Stimulated activated CD4-positive, alpha-beta T cell treated with anti-CD3 and anti-CD28 coated beads, Interleukin-15, amount 100 ng/mL, for 1 hour (primary cell): ENCODE measurements at places on chromosomes 12 and 14.

GRCh38 chr12:92369056-92369455 lies 223.4 kb upstream of the BTG1 start:
- no peak for DNase-seq

DNA sequence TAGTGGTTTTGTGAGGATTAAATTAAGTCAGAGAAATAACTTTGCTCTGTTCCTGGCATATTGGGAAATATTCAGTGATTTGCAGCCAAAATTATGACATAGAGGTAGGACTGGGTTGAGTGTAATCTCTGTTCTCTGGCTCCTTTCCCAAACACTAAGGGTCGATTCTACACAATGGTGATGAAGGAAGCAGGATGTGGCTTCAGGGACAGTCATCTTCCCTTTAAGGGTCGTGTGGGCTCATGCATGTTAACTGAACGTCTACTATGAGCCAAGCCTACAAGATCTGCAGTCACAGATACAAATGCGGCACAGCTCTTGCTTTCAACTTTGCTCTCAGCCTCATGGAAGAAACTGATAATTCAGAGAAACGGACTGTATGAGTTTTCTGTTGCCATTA lies 381.6 kb downstream of the VRK1 start:
- no peak for DNase-seq

DNA sequence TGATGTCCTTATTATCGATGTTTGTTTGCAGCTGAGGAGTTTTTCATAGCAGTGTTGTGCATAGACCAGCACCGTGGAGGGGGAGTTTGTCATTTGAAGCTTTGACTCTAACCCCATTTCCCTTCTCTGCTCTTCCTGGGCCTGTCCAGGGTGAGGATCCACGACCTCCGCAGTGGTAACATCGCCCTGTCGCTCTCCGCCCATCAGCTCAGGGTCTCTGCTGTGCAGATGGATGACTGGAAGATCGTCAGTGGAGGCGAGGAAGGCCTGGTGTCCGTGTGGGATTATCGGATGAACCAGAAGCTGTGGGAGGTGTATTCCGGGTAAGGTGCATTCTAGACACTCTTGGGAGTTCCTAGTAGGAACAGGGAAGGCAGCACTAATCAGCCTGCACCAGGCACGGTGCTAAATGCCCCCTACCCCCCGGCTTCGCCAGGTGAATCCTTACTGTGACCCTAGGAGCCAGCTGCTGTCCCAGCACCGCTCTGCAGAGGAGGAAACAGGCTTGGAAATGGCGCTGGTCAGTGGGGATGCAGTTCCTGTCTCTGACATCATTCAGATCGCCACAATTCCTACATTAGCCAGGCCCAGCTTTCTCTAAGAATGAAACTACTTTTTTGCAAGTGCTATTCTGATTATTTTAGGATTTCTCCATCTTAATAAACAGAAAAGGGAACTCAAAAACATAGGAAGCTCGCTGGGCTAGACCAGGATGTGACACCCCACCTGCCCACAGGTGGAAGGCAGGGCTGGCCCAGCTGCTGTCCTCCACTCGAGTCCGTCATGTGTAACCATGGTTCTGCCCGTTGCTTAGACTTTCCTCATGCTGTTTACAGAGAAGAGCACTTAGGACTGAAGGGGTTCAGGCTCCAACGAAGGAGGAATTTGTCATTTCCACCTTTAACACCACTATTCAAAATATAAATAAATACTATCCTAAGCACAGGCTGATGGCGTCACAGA lies 74.9 kb downstream of the TESC start:
- DNase-seq, result no peak

DNA sequence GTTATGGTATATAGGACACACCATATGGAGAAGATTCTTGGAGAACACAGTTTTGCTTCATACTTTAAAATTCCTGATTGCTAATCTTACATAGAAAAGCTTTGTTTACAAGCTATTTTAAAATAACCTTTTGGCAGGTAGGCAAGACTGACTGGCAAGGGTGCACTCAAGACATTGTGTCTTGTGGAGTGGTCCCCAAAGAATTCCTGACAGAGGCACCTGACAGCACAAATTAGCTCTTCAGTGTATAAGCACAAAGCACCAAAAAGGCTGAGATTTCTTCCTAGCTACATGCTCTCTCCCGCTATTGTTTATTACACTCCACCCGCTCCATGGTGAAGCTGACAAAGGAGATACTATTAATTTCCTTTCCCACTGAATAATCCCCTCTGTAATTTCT lies 139.4 kb downstream of the MON2 start:
- DNase-seq, result no peak

DNA sequence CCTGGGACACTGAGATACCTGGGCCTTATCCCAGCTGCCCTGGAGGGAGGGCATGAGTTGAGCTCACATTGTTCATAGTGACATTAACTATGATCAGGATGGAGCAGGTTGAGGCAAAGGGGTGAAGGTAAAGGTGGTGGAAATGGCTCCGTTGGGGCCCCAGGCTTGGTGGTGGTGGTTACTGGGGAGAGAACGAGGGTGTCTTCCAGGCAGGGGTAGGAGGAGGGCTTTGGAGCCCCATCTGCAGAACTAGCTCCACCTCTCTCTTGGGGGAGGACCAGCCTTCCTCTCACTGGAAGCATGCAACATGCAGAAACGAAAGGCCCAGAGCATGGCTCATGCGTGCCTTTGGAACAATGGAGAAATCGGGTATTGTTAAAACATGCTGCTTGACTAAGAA lies 217.0 kb downstream of the SLC41A2 start:
- no peak for DNase-seq

GRCh38 chr12:125220404-125221273 lies 155.4 kb downstream of the AACS start:
- no peak for DNase-seq

- DNase-seq, result no peak
Observed at GRCh38 chr12:126163984-126164383, 1098.7 kb downstream of the AACS start.

- DNase-seq, result peak; percentile 45
Observed at GRCh38 chr14:101961011-101961721, 3.2 kb upstream of the DYNC1H1 start.

DNA sequence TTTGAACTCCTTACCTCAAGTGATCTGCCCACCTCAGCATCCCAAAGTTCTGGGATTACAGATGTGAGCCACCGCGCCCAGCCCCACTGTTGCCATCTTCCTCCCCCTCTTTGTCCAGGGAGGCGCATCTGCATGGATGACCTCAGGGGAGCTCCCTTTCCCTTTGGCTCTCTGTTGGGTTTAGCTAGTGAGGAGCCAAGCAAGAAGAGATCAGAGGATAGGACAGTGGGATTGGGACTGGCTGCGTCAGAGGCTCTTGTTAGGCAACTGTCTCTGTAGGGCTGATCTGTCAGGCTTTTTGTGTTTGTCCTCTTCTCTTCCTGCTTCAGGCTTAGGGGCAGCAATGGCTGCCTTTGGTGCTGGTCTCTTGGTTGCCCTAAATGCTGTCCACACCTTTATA lies 8.5 kb upstream of the IFT81 start:
- no peak for DNase-seq

- DNase-seq, result no peak
Observed at GRCh38 chr12:57759360-57759980, 4.6 kb downstream of the MARCHF9 start.

- no peak for DNase-seq
Observed at GRCh38 chr12:122137681-122138080, 36.3 kb downstream of the IL31 start.

DNA sequence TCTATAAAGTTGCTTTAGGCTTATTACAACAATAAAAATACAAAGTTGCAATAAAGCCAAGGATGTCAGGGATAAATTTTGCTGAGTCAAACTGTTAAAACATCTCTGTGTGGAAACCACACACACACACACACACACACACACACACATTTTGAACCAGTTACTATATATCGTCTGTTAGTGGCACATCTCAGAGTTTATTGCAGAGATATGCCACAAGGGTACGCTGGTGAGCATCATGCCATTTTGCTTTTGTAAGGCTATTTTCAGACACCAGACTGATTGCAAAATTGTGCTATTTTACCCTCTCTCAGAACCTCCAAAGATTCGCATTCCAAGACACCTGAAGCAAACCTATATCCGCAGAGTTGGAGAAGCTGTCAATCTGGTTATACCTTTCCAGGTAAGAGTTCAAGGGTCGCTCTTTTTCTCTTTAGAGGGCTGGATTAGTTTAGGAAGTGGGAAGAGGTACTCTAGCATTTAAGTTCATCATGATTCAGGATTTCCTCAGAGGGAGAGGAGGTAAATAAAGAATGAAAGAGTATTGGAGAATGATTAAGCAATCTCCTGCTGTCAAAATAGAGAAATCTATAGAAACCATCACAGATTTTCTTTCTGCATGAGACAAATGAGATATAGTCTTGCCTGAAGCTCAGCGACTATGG lies 27.3 kb upstream of the CHPT1 start:
- DNase-seq, result no peak

GRCh38 chr14:68032154-68032553 lies 212.6 kb downstream of the RAD51B start:
- no peak for DNase-seq

GRCh38 chr12:11509326-11509725 lies 114.0 kb upstream of the PRB2 start:
- DNase-seq, result no peak

GRCh38 chr12:227923-228845 lies 14.2 kb upstream of the SLC6A12 start:
- no peak for DNase-seq

DNA sequence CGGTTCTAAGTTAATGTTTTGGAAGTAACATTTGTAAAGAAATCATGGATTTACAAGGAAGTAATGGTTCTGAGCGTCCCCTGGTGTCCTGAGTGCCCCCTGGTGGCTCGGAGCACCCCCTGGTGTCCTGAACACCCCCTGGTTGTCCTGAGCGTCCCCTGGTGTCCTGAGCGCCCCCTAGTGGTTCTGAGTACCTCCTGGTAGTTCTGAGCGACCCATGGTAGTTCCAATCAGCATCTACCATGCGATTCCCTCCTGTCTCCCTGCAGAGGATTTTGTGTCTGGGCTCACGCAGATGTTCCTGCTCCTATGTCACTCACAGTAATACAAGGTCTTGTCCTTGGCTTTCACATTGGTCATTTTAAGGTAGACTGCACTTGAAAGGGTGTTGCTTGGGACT lies 1352.9 kb downstream of the TMEM121 start:
- DNase-seq, result no peak

GRCh38 chr14:23610815-23611289 lies 25.3 kb upstream of the DHRS2 start:
- DNase-seq, result no peak

GRCh38 chr12:128114485-128114884 lies 152.5 kb upstream of the TMEM132C start:
- no peak for DNase-seq

- DNase-seq, result no peak
Observed at GRCh38 chr14:60933920-60934655, 46.8 kb downstream of the TRMT5 start.

GRCh38 chr12:29070309-29070708 lies 78.8 kb upstream of the FAR2 start:
- no peak for DNase-seq

DNA sequence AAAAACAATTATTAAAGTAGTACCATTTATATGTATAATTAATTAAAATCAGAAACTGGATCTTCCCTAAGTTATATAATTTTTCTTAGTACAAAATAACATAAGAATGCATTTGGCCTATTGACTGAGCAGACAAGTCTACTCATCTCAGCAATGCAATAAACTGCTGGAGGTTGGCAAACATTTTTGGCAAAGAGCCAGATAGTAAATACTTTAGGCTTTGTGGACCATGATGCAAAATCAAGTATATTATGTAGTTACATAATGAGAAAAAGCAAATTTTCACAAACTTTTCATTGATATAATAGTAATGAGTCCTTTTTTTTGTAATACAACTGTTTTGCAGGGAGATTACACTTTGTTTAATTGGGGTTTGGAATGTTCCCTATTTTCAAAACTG lies 30.9 kb downstream of the ERGIC2 start:
- no peak for DNase-seq

- no peak for DNase-seq
Observed at GRCh38 chr14:33085799-33086198, 147.1 kb downstream of the NPAS3 start.

GRCh38 chr14:50910495-50911420 lies 33.5 kb downstream of the PYGL start:
- DNase-seq, result no peak

GRCh38 chr14:68969278-68970033 lies 9.6 kb downstream of the ACTN1 start:
- no peak for DNase-seq

- DNase-seq, result no peak
Observed at GRCh38 chr14:96198430-96199130, 6.1 kb upstream of the BDKRB2 start.

DNA sequence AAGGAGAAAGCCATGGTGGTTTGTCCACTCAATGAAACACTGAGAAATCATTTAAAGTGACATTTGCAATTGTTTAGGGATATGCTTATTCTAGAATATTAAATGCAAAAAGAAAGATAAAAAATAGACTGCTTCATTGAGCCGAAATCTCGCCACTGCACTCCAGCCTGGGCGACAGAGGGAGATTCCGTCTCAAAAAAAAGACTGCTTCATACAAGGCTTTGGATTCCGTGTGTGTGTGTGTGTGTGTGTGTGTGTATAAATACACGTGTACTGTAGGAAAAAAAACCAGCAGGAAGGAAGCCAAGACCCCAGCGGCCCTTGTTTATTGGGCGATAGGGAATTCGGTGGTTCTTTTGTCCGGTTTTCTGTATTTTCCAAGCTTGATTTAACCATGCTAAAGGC lies 3.2 kb upstream of the ZNF839 start:
- no peak for DNase-seq

GRCh38 chr12:120101617-120102016 lies 14.9 kb downstream of the RAB35 start:
- DNase-seq, result no peak

DNA sequence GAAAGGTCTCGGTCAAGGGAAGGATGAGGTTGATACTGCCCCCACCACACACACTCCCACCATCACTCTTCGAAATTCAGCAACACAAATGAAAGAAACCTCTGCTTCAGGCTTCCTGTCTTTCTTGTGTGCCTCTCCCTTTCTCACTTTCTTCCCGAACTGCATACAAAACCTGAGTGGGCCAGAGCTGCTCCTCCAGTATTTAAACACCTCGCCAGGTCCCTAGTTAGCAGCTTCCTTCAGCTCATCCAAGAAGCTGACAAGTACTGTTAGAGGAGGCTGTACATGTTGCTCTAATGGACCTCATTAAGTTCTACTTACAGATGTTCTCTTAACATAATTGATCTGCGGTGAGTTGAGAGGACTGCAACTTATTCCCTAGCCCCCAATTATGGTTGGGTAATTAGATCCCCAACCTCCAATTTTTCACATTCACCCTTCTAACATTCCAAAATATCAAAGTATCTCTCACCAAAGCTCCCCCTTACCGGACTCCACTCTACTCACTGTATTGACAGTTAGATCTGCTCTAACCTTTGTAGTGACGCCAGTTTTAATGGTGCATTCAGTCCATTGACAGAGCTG lies 4.1 kb upstream of the LMO3 start:
- DNase-seq, result no peak

DNA sequence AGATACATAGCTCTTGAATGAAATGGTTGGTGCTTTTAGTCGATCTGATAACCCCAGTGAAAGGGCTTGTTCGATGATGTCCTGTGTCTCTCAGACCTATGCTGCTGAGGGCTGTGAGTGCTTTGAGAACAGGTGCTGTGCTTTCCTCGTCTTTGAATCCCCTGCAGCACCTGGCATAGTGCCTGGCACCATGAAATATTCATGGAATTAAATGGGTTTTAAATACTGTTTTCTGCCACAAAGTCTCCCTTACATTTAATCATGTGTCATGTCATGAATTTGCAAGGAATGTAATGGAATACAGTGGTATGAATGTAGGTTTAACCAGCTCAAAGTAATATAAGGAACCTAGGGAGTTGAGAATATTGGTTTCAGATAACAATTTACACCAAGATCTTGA lies 220.5 kb upstream of the PRICKLE1 start:
- DNase-seq, result no peak

GRCh38 chr12:54222609-54223008 lies 33.8 kb upstream of the SMUG1 start:
- DNase-seq, result no peak
